Cerebellar nuclear complex (tissue), 1 donor: ENCODE measurements at places on chromosomes 16 and 17.

DNA sequence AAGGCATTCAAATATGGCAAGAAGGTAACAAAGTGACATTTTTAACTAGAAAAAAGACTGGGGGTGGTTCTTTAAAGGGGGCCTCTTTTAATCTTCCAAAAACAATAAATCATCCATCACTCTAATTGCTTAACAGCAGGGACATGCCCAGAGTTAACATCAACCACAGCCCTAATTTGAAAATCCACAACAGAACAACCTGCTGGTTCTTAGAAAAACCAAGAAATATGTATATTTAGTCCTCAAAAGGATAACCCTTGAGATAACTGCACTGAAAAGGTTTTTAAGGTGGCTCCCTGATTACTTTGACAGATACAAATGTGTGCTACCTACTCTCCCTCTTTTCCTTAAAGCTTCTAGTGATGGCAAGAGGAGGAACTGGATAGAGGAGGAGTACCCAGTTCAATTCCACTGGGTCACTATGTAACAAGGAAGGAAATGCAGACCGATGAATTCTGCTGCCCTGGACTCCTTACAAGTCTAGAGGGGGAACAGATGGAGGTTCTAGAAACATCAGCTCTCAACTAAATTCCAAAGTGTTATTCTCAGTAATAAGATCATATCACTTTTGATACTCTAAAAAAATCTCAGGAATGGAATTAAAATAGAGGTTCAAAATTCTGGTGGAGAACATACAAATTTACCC lies 54.3 kb downstream of the N4BP1 start:
- DNase-seq = no peak

- no peak for DNase-seq
These were observed 63.4 kb upstream of the GSG1L start for GRCh38 chr16:28126684-28127620.

DNA sequence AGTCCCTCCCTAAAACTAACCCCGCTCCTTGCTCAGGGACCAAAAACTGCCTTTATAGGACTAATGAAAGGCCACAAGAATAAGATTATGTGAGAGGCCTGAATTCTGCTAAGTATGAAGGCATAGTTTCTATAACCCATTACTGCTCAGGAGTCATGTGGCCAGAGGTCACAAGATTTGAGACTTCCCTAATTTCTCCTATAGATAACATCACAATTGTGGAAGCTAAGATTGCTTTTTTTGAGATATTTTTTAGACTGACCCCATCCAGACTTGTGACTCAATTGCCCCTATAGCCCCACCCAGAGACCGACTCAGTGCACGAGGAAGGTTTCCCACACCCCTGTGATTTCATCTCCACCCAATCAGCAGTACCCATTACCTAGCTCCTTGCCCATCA lies 504.1 kb upstream of the GOT2 start:
- DNase-seq = no peak

GRCh38 chr17:76000016-76000754 lies 470 bp upstream of the CDK3 start:
- DNase-seq = no peak

- no peak for DNase-seq
These were observed 46.2 kb upstream of the NOL11 start for GRCh38 chr17:67671493-67671892.

DNA sequence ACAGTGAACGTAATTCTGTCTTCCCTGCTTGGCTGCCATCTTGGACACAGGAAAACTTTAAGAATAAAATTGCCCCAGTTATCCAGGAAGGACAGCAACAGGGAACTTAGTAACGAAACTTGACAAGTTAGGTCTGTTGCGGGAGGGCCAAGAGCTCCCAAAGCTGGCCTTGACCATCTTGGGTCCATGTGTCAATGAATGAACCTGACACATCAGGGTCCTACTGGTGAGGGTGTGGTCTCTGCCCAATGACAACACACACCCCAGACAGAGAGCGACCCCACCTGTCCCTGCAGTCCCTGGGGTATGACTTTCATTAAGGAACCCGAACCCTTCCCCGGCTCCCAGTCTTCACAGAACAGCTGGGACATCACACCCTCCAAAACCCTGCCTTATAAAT lies 96.3 kb downstream of the NDE1 start:
- no peak for DNase-seq

DNA sequence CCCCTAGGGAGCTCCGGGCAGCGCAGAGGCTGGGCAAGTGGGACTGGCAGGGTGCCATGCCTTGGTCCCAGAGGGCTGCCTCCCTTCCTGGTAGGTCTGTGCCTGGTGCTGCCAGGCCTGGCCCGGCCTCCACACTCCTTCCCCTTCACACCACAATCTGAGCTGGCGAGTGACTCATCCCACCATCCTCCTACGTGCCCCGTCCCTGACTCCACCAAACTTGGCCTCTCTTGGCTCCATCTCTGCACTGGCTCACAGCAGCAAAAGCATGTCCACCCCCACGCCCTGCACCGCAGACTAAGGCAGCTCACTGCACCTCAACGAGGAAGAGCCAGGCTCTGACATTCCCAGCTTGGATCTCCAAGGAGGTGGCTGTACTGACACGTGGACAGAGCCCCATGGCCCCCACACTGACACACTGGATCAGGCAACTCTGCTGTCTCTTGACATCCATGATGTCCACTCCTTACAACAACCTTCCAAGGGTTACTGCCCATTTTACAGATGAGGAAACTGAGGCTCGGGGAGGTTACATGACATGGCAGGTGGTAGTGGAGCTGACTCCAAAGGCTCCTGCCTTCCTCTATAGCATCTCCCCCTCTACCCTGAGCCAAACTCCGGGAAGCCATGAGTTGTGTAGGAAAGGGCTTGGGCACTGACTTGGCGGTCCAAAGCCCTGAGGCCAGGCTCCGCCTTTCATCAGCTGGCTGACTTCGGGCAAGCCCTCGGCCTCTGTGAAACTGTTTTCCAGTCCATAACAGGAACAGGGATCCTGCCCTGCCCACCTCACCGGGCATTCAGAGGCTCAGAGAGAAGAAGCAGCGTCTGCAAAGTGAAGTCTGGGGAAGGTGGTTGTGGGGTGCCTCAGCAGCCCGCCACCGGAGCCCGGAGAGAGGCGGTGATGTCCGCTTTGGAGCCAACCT lies 20.1 kb upstream of the KRT19 start:
- DNase-seq = no peak

- DNase-seq = no peak
These were observed 6.4 kb downstream of the ALYREF start for GRCh38 chr17:81884968-81885367.

DNA sequence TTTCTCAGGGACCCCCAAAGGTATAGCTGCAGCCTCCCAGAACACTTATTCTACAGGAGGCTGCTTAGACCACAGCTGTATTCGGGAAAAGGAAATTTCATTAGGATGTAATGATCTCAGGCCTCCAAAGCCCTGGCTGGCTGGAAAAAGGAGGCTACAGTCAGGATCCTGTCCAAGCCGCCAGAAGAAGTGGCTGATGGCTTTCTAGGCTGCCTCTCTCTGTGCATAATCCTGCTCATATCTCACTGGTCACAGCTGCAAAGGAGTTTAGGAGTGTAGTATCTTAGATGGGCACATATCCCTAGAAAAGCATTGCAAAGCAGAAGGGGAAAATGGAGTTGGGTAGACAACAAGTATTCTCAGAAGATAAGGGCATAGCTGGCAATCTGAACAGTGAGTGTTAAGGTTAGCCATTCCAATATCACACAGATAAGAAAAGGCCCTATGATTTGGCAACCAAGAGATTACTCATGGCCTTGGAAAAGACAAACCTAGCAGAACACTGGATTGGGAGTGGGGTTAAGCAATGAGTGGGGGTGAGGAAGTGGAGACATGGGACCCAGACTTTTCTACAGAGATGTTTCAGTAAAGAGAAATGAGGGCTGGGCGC lies 26.0 kb upstream of the PRKCA start:
- DNase-seq = no peak

GRCh38 chr16:81696961-81697615 lies 82.0 kb upstream of the PLCG2 start:
- no peak for DNase-seq

DNA sequence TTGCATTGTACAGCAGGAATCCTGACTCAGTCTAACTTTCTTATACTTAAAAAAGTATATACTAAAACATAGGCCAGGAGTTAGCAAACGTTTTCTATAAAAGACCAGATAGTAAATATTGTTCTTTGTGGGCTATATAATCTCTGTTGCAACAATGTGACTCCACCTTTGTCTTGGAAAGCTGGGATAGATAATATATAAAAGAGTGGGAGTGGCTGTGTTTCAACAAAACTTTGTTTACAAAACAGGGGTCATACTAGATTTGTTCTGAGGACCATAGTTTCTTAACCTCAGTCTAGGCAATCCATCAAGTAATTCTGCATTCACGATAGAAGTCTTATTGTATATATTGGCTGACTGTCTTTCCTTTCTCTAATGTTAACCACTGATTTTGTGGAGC lies 9.0 kb upstream of the TBC1D3B start:
- DNase-seq = no peak
